ENCODE measurements at places on chromosomes 16 and 17.

- DNase-seq: no peak
Measured at GRCh38 chr16:399340-400019, 2.2 kb upstream of the DECR2 start.

DNA sequence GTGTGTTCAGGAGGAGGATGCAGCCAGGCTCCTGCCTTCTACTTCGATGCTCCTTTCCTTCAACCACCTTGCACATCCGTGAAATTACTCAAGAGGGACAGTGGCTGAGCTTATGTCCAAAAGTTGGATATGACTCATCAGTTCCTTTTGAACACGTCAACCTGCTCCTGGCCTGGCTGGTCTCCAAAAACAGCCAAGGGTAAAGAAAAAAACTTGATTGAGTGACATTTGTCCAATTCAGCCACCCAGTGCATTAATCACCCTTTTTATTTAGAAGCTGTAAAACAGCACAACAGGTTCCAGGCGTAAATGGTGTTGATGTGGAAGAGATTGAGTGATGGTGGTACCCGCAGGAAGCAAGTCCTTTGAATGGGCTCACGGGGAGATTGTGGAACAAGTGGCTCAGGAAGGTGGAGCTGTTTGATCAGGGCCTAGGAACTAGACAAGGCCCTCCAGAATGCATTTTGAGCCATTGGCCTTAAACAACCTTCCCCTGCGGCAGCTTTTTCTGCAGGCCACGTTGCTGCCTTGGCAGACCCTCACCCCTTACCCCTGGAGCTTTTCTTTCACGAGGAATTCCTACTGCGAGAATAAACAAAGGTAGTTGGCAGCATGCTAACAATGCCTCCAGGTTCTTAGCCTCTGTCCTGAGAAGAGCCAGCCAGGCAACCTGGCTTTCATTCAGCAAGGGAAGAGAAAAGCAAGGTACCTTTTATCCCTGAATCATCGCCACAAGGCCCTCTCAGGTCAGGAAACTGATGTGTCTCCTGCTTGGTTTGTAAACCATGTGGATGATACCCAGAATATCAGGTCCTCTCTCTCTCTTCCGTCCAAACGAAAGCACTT is 173.3 kb upstream of the CACNG5 start:
- no peak for DNase-seq

DNA sequence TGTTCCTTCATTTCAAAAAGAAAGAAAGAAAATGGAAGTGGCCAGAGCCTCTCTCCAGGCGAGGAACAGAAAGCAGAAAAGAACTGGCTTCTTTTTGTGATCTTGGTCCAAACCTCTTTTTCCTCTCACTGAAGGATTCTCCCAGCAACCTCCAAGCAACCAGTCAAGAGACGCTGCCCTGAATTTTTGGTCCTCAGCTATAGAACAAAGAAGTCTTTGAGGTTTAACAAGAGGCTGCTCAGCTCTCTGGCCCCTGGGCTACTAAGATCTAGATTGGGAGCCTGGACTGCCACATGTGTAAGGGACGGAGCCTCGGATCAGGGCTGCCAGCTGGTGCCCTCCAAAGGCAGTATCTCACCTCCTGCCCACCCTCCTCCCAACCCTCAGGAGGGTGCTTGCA is 62.6 kb downstream of the AXIN2 start:
- DNase-seq: no peak

GRCh38 chr17:82170412-82170961 is 42.2 kb downstream of the CCDC57 start:
- DNase-seq: no peak

DNA sequence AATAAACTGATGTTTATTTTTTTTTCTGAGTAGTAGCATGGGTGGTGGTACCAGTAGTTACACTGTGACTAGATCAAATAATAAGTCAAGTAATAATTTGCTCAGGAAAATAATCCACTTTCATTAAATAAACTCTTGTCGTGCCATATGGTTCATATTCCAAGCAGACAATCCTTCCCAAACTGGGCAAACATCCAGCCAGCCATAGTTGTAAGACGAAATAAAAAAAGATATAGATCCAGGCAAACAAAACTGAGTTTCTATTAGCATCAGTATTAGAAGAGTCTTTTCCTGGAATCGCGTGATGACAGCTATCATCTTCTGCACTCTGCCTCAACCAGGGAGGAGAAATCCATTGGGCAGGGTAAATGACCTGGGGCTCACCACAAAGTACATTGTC is 508.4 kb upstream of the GOT2 start:
- DNase-seq: no peak

GRCh38 chr16:66147291-66147690 is 219.2 kb upstream of the CDH5 start:
- DNase-seq: peak; percentile 57

DNA sequence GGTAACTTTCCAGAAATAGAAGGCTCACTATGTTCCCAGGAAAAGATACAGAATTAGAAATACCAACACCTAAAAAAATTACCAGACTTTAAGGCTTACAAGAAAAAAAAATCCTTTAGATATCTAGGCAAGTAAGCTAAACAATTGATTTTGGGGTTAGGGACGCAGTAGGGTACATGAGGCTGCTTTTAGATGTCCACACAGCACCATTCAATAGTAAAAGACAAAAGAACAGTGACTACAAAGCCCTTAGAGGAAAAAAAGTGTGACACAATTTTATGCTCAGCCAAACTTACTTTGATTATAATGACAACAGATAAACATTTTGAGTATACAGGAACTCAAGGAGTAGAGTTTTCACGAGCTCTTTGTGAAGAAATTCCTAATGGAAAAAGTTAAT is 29.9 kb downstream of the METTL16 start:
- DNase-seq: no peak

- DNase-seq: peak; percentile 38
Measured at GRCh38 chr16:19071811-19072777, 4.7 kb downstream of the COQ7 start.

DNA sequence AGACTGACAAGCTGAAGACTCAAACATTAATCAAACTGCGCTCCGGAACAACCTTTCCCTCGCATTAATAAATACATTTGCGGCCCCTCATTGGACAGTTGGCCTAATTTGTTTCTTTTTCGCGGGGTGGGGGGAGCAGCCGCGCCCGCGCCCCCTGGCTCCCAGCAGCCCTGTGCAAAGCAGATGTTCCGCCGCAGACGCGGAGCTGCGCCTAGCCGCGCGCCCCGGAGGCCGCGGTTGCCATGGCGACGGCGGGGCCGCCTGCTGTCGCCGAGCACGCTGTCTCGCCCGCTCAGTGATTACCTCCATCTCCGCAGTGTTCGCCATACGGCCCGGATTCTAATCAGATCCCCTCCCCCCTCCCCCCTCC is 25.5 kb downstream of the COPZ2 start:
- DNase-seq: peak; percentile 72

DNA sequence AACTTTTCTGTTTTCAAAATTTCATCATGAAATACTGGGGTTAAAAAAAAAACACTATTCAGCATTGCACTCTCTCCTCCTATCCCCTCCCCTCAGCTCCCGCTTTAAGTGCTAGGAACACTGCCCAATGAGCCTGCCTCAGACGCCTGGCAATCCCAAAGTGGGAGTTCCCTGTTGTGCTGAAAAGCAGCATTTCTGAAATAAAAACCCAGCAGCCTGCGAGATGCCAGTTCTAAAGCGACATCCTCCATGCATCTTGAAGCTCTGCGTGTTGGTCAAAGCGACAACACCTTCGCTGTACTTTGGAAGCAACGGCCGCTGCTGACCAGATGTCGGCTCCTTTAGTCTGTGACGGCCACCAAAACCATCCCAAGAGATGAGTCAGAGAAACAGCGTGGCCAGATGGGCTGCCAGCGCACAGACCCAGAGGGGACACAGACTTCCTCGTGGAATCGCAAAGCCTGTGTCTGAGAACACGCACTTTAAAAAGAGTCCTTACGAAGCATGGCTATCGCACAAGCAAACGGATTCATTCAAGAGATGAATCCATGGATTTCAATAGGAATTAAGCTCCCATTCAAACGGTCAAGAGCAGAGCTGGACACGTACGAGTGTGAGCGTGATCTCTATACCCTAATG is 32.8 kb downstream of the FBXO31 start:
- DNase-seq: peak; percentile 55

DNA sequence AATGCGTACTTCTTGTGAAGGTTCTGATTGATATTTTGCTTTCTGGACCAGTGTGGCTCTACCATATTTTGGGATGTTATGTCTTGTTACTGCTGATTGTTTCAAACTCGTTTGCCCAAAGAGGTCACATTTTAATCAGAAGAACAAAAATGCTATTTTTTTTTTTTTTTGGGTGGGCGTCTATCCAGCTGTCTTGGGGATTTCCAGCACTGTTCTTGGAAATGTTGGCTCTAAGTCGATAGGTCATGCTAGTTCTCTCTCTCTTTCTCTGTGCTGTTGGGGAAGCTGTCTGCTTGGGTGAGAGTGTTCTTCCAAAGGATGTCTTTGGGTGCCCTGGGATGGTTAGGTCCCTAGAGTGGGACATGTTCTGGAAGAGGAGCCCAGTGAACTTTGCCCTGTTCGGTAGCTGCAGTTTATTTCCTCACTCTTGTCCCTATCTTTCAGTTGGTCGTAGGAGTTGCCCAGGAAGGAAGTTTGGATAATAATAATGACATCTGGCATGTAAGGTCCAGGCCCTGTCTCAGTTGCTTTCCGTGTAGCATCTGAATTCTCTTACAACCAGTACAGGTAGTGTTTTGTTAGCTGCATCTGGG is 2.9 kb downstream of the IRF8 start:
- DNase-seq: no peak

DNA sequence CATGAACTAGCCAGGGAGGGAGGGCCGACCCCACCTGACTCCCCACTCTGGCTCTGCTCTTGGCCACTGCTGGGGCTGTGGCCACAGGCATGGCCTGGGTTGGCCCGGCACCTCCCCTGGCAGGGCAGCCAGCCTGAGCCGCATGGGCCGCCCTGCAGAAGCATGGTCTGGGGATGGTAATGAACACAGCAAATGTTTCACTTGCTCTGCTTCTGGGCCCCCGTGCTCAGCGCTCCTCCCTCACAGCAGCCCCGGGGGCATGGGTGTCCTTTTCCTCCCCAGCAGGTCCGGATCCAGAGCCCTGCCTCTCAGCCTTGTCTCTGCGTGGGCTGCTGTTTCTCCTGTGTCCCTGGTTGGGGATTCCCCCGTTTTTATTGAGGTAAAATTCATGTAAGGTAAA is 30.9 kb upstream of the KCNJ12 start:
- peak; percentile 20 for DNase-seq

- DNase-seq: no peak
Measured at GRCh38 chr17:70169709-70170597, 621 bp downstream of the KCNJ2 start.

DNA sequence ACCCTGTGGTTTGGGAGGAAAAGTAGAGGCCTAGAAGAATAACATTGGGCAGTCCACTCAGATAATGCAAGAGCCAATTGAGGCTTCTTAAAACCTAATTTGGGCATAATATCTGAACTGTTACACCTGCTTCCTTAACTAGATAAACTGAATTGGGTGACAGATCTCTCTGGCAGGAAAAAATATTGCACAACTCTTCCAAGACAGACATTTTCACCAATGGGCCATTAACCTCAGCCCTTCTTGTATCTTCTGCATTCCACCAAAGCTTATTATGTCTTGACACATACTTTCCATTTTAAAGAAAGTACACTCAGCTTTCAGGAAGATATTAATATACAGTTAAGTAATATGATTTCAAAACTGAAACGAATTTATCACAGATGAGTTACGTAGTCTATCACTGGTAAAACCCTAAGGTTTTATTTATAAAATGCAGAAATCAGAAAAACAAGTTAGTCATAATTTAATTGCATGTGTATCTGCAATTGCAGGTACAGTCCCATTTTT is 79.9 kb upstream of the MON1B start:
- DNase-seq: no peak

DNA sequence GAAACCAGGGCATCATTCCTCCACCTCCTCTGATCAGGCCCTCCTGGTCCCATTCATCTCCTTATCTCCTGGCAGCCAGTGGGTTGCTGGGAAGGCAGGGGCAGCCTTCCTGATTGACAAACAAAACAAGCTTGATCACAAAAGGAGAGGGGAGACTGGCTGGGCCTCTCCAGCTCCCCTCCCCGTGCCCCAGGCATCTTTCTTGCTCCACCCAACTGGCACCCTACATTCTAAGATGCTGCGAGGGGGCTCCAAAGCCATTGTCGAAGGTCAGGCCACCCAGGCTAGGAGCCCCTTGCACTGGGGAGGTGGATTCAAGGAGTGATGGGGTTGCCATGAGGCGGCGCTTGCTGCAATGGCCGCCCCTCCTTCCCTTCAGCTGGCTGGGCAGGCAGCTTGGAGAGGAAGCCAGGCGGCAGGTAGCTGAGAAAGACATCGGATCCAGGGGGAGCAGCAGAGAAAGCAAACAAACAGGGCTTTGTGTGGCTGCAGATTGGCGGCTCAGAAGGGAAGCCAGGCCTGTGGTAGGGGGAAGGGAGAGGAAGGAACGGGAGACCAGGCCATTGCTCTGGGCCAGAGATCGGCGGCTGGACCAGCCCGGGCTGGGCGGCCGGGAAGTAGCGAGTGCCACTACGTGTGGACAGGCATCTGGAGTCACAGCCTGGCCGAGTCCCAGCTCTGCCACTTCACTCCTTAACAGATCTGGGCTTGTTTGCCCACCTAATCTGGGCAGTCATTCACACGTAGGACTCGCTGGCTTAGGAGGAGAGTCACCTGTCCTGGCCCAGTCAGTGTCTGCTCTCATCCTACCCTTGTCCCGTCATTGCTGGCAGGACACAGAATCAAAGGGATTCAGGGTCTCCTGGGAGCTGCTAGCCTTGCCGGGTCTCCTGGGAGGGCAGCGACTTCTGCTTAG is 12.3 kb downstream of the RAI1 start:
- DNase-seq: peak; percentile 76

DNA sequence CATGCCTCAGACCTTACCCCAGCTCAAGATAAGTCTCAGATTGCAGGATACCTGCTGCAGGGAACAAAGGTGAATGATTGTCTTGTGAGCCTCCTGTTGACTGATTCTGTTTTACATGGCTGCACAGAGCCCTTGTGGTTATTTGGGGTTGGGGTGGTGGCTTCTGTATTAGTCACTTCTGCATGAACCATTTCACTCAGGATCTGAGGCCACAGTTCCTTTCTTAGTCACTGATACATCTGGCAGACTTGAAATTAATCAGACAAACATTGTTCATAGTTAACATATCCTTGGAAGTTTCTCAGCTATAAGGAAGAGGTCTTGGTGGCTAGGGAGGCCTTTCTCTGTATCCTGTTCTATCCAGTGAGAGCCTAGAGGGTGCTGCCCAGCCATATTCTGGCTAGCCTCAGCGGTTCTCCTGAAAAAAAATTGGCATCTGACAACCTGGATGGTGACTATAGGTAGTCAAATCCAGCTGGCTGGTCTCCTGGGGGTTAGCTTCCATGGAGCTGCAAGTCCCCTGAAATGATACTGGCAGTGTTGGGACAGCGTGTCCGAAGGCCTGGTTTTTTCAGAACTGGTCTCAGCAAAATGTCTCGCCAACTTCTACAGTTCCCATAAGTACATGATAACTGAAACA is 8.4 kb upstream of the PLK1 start:
- DNase-seq: no peak

- DNase-seq: no peak
Measured at GRCh38 chr16:88325087-88325750, 57.5 kb upstream of the ZNF469 start.

GRCh38 chr17:47239619-47239966 is 14.0 kb upstream of the ITGB3 start:
- no peak for DNase-seq

Measured in femur (tissue), 1 donor.